ENCODE measurements at places on chromosomes 1 and 21. TPM values are rescaled to one million over a fixed set of nuclear protein-coding genes. Genes with fewer than 3 reads are reported as not detected.

The NBPF10 gene
- total RNA-seq = 3.2 TPM

- no peak for DNase-seq
These were observed 88.4 kb upstream of the COL6A1 start for GRCh38 chr21:45892916-45893739.

DNA sequence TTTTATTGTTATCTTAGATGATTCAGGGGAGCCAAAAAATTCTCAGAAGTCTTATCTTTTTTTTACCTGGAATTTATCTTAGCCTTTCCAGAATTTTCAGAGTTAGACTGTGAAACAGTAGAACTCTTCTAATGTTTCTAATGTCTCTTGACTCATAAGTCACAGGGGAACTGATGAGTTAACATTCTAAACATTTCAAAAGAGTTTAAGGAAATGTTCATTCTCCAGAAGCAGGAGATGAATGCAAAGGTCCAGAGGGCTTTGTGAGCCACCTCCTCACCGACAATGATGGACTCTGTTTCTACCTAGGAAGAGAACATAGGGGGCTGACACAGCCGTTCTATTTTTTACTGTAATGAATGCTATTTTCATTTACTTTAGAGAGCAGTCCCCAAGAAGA lies 157.5 kb downstream of the BRINP2 start:
- no peak for DNase-seq

GRCh38 chr1:106584676-106585075 lies 471.8 kb upstream of the PRMT6 start:
- DNase-seq = no peak

DNA sequence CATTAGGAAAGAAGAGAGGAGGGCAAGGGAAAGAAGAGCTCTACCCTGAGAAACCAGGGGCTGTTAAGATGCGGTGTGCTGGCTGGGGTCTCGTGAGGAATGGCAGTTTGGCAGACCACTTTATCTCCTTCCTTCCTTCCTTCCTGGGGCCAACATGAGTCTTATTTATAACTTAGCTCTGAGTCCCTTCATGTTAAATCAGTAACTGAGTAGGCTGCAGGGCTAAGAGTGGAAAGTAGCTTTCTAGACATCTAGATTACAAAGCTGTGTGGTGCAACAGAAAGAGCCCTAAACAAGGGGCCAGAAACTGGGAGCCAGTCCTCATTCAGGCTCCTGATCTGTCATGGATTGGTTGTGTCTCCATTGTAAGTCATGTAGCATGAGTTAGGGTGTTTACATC lies 135.4 kb upstream of the DUSP10 start:
- DNase-seq = no peak

All from lower lobe of right lung (tissue), 2 donors.